A549 (cell line): ENCODE measurements at places on chromosomes 3 and 15. TPM values are rescaled to one million over a fixed set of nuclear protein-coding genes. Genes with fewer than 3 reads are reported as not detected.
A peak's percentile ranks its signal among the peaks of the same experiment; 100 is the strongest.

The IQCF5 gene
- not detected in 3 replicates for polyA plus RNA-seq

The TMIE gene
- 0.09 TPM in 1 of 3 replicates, not detected in the others for polyA plus RNA-seq

The GOLGA6B gene
- polyA plus RNA-seq = not detected in 3 replicates

The AADAC gene
- polyA plus RNA-seq = 12.7 to 17.0 TPM (median 15.3 TPM) in 3 replicates

The B3GNT5 gene
- polyA plus RNA-seq = 4.7 to 4.8 TPM (median 4.7 TPM) in 3 replicates

DNA sequence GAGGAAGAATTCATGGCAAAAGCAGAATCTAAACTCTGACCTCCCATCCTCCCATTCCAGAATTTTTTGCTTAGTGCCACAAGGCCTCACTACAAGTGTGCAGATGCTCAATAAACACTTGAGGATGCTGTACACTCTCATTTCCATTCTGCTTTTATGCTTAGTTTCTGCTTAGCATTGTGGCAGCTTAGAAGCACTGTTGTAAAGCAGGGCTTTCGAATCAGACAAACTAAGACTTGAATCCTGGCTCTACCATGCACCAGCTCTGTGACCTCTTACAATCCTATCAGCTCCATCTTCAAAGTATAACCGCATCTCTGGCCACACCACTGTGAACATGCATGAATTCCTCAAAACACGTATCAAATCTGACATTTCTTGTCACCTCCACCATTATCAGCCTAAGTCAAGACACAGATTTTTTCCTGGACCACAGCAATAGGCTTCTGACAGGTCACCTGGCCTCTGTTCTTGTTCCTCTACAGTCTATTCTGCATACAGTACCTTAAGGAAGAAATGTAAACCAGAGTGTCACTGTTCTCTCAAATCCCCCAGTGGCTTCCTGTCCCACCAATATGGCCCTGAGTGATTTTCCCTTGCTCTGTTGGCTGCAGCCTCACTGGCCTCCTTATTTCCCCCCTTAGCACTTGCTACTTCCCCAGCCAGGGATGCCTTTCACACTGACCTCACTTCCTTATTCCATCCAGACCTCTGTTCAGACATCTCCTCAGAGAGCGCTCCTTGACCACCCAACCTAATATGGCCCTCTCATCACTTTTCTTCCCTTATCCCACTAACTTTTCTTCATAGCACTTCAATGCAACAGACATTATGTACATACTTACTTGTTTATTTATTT is 8.1 kb upstream of the PHC3 start:
- DNase-seq = no peak

- DNase-seq = no peak
These were observed 646.6 kb downstream of the OTOL1 start for GRCh38 chr3:162143180-162143579.

DNA sequence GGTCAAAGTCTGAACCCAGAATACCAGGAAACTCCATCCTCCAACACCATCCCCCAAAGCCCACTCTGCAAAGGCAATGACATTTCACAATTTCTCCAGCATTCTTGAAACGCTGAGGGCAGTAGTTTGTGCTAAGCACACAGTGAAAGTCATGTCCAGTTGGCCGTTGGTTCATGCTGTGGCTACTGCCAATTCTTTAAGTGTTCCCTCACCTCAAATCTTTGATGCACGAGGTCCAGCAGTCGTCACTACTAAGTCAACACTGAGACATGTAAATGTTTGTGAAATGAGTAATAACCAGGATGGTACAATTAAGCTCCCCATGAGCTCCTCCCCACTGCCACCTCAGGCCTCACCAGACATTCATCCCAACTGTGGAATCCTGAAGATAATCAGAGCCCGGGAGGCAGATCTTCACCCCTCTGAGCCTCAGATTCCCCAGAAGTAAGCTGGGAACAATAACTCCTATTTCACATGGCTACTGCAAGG is 7.0 kb downstream of the SUCLG2 start:
- peak; percentile 98 for DNase-seq

DNA sequence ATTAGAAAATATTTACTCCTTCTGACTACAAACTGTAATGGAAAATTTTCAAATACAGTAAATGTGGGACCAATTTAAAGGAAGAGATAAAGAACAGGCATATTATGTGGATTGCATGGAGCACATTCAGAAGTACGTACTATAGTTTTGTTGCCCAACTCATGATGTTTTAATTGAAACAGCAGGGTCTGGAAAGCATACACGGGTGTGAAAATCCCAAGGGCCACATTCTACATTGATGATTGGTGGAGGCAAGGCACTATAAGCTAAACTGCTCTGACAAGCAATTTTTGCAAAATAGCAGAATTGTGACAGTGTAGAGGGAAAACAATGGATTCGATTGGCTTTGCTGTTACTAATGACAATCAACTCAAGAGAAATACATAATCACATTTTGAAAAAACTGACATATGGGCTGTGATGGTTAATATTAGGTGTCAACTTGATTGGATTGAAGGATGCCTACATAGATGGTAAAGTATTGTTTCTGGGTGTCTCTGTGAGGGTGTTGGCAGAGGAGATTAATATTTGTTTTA is 458.6 kb downstream of the PYDC2 start:
- DNase-seq = no peak

DNA sequence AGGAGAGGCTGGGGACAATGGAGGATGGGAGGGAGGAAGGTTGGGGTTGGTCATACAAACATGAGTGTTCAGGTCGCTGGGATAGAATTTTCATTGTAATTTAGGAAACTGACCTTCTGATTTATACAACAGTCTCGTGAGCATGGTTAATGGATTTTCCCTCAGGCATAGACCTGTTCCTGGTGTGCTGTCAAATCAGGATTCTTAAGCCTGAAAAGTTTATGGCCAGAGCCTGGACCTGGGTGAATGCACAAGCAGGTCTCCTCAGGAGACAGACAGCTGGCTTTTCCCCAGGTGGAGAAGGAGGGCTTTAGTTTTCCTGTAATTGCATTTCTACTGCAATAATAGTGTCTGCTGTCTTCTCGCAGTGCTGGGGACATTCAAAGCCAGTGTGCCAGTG is 338.0 kb downstream of the SHQ1 start:
- DNase-seq = no peak

GRCh38 chr3:118817748-118818165 is 216.9 kb downstream of the IGSF11 start:
- peak; percentile 70 for DNase-seq
